Non-pigmented ciliary epithelial cell (primary cell): ENCODE measurements at places on chromosomes 16 and 17.

- no peak for DNase-seq
These were observed 28.9 kb downstream of the ADCY9 start for GRCh38 chr16:4087099-4087885.

DNA sequence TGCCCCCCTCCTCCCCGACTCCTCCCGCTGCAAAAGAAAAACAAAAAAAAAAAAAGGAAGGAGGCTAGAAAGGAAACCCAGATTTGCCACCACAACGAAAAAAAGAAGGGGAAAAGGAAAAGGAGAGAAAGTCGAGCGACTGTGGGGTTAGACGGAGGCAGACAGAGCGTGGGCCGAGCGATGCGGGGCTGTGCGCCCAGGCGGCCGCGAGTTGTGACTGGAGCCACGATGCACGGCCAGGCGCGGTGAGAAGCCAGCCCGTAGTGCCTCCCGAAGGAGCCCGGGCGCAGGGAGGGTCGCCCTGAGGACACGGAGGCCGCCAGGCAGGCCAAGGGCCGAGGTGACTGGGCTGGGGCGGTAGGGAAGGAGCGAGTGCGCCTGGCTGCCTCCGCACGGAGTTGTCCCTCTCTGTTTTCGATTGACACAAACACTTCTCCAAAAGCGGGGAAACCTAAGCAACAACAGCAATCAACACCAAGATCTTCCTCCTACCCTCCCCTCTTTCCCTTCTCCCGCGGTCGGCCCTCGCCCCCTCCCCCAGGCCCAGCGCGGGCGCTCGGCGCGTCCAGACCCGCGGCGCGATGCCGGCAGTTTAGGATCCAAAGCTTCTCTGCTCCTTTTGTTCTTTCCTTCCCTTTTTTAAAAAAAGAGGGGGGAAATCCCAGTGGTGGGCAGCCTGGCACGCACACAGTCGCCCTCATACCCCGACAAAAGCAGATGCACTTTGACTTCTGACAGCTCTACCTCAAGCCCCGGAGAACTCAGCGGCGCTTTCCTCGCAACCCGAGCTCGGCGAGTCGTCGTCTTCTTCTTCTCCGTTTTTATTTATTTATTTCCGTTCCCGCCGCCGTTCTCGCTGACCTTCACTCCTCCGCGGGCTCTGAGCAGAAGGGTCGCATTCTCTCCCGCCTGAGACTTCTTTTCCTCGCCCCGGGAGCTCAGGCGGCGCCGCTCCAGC lies at the start of gene LHX1:
Gene LHX1, plus strand, starts transcription at position 475 of the 958 bp plus-strand sequence. CDS start 723 bp downstream, outside the sequence.
- DNase-seq = no peak

DNA sequence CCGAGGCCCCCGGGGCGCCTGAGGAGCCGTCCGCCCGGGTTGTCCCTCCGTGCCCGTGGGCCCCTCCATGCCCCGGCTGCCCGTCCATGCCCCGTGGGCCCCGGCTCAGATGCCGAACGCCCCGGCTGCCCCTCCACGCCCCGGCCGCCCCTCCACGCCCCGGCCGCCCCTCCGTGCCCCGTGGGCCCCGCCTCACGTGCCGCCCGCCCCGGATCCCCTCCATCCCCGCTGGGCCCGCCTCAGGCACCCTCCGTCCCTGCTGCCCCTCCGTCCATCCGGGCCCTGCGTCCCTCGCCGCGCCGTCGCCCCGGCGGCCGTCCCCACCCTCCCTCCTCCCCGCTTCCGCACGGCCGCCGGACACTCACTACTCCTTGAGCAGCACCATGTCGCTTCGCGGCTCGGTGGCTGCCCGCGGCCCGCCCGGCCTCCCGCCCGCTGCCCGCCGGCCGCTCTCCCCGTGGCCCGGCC lies 382 bp downstream of the PITPNA start:
- DNase-seq = no peak

DNA sequence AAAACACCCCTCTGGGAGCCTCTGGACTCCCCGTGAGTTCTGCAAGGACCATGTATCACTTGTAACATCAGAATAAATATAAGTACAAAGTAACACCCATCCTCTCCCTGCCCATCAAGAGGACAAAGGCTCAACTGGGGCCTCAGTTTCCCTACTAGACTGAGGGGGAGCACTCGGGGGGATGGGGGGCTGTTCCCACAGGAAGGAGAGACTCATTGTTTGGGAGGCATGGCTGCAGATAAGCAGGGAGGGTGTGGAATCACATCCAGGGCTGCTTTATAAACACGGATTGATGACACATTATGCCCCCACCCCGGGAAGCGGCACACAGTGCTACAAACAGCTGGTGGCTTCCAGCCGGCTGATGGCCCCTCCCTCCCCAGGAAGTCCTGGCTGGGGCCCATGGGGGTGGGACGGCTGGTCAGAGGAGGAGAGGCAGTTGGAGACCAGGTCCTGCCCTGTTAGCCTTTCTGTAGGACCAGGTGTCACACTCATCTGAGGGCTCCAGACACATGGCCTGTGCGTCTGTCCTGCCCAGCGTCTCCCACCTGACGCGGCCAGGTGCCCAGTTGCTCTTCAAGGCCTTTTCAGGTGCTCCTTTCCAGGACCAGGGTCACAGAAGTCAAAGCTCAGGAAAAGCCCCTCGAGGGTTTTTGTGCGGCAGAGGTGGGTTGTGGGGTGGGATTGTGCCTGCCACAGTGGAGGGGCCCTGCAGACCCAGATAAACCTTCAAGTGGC lies 1.3 kb upstream of the MPG start:
- no peak for DNase-seq

DNA sequence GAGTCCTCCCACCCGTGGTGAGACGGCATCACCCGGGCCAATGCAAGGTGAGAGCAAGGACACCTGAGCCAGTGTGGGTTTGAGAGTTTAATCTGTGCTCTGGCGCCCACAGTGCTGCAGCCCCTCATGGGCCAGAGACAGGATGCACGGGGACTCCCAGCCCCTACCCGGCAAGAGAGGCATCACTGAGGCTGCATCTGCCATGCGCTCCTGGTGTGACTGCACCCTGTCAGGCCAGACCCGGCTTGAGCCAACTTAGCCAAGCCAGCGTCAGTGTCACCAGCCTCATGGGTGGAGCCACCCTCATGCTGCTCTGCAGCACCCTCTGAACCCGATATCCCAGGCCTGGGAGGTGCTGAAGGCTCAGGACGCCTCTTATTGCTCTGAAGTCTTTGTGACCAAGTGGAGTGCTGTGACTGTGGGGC lies 1.3 kb upstream of the BRICD5 start:
- no peak for DNase-seq

GRCh38 chr17:42682722-42683403 lies 532 bp downstream of the CNTNAP1 start:
- DNase-seq = no peak

- DNase-seq = no peak
These were observed 7.9 kb downstream of the PRCD start for GRCh38 chr17:76547642-76548202.

GRCh38 chr17:31857920-31858641 lies 963 bp downstream of the COPRS start:
- no peak for DNase-seq

DNA sequence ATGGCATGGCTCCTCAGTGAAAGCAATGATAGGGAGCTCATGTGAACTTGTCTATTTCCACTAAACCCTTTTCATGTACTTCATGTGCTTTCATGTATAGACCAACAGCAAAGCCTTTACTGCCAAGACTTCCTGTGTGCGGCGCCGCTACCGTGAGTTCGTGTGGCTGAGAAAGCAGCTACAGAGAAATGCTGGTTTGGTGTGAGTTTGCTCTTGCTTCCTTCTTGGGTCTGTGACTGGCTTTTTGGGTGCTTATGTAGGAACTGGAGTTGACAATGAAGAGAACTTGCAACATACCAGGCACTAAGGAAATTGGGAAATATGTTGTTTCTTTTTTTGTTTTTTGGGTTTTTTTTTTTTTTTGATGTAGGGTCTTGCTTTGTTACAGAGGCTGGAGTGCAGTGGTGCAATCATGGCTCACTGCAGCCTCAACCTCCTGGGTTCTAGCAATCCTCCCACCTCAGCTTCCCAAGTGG lies 5.7 kb downstream of the SNX11 start:
- DNase-seq = no peak

DNA sequence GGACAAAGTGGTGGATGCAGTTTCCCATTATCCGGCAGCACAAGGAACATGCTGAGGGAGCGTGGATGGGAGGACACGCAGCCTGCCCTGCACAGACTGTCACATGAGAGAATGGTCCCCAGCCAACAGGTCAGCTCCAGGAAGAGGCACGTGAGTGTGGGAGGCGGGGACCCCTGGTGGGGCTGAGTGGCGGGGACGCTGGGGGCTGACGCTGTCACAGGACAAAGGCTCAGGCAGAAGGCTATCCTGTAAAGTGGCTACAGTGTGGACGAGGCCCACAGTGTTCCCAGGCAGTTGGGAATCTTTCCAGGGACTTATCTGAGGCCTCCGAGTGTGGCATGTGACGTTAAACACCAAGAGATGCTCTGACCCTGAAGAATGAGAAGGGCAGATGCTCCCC lies 30.4 kb downstream of the MBTPS1 start:
- no peak for DNase-seq

- no peak for DNase-seq
These were observed 12.8 kb downstream of the EVPL start for GRCh38 chr17:76014100-76014924.

- DNase-seq = no peak
These were observed 68.0 kb downstream of the ZFHX3 start for GRCh38 chr16:72979974-72980373.

DNA sequence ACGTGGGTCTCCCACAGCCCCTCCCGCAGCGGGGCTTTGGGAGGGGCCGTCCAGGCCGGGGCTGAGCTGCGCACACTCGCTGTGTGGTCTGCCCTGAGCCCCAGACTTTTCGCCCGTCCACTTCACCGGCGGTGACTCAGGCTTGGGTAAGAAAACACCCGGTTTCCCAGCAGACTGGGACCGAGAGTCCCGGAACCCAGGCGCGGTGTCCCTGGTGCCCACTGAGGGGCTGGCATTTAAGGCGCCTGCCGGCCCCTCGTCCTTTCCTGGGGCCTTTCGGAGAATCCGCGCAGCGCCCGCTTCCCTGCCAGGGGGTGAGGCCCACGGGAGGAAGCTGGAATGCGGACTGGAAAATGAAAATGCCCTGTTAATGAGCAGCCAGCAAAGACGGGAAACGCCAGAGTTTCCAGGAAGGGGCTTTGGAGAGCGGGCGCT lies 100.3 kb downstream of the C16orf95 start:
- no peak for DNase-seq

GRCh38 chr16:49466529-49466831 lies 92.9 kb downstream of the C16orf78 start:
- no peak for DNase-seq

GRCh38 chr17:76659928-76660655 lies 16.5 kb upstream of the ST6GALNAC1 start:
- DNase-seq = no peak

DNA sequence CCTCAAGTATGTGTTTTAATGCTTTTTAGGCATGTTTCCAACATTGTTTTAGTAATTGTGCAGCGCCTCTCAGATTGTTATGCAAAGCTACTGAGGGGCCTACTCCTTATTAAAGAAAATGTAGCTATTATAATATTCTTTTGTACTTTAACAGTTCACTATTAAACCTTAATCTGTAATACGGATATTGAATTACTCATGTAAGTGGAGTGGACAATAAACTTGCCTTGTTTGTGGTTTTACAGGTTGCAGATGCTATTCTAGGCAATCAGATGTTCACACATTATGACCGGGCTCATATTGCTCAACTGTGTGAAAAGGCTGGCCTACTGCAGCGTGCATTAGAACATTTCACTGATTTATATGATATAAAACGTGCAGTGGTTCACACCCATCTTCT lies 41.0 kb downstream of the PTRH2 start:
- DNase-seq = no peak

GRCh38 chr16:3745751-3746355 lies 28.5 kb upstream of the TRAP1 start:
- DNase-seq = no peak

- DNase-seq = no peak
These were observed 33.8 kb downstream of the GTF3C1 start for GRCh38 chr16:27515874-27516353.

- DNase-seq = no peak
These were observed 76.4 kb downstream of the SMG6 start for GRCh38 chr17:2227025-2227699.

DNA sequence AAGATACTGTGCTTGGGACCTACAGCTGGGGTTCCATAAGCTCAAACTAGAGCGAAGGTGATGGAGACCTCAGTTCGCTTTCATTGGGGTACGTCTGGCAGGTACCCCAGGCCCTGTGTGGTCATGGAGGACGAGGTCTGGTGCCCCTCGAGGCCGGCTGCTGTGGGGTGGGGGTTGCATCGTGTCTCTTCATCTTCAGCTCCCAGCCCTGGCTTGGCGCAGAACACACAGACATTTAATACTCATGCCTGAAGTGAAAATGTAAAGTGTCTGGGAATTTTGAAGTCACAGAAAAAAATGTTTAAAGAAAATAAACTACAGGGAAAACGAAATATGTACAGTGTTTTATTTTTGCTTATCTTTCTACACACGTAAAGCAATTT lies 80.5 kb downstream of the TBC1D16 start:
- no peak for DNase-seq

DNA sequence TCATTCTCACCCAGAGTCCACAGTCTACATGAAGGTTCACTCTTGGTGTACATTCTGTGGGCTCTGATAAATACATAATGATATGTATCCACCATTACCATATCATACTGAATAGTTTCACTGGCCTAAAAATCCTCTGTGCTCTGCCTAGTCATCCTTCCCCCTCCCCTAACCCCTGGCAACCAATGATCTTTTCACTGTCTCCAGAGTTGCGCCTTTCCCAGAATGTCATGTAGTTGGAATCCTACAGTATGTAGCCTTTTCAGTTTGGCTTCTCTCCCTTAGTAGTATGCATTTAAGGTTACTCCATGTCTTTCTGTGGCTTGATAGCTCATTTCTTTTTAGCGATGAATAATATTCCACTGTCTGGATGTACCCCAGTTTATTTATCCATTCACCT lies 101.3 kb downstream of the NOG start:
- DNase-seq = no peak

DNA sequence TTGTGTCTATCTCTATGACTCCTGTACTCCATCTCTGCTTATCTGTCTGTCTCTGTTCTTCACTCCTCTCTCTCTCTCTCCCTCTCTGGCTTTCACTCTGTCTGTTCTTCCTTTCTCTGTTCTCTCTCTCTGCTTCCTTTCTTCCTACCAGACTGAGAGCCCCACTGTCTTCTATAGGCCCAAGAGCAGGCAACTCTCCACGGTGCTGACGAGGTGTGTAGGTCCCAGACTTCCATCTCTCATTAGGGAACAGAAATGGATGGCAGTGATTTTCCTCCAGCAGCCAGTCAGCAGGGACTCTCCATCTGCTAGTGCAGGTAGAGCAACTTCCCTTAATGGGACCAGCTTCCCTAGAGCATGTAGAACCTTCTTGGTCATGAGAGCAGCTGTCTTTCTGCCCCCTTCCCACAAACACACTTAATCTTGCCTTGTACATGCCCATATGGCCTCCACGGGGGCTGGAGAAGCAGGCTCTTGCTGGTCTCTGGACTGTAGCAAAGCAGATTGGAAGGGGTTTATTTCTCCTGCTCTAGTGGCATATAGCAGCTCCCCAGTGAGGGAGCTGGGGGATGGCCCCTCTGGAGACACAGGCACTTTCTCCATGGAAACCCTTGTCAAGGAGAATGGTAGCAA lies 47.8 kb upstream of the NLRP1 start:
- no peak for DNase-seq

- no peak for DNase-seq
These were observed 477 bp downstream of the MTHFSD start for GRCh38 chr16:86554599-86554916.
